ENCODE measurements at places on chromosomes 7 and 10.

DNA sequence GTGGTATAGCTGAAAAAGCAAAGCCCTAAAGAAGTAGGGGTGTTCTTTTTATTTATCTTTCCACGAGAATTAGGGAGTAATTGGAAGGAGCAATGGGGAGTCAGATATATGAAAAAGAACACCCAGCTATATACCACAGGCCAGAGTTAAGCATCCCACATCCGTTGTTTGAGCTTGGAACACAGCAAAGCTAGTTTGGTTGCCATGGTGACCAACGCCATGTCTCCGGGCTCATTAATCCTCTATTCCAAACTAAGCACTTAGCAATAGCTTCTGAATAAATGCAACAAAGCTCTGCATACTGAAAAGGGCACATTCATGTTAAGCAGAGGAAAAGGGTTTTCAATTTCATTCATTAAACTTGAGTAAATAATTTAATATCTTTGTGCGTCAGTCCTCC lies 23.5 kb downstream of the ASB4 start:
- peak; percentile 60 for DNase-seq

DNA sequence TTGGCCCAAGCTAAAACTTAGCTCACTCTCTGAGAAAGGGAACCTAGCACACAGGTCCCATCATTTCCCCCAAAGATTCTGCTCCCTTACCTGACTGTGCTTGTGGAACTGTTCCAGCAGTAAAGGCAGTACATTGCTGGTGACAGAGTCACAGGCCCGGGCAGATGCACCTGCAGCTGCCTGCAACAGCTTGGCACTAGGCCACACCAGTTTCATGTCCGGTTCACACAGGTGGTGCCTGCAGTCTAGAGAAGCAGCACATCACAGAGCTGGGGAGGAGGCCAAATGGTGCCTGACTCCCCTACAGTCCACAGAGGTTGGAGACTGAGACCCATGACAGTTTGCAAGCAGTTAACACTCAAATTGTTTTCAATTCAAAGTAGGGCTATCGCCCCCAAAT lies 22.2 kb downstream of the ZDHHC16 start:
- DNase-seq, result no peak

- peak; percentile 84 for DNase-seq
Measured at GRCh38 chr10:13787015-13787421, 200.3 kb downstream of the PRPF18 start.

- no peak for DNase-seq
Measured at GRCh38 chr7:147079921-147080420, 963.4 kb downstream of the CNTNAP2 start.

- DNase-seq, result peak; percentile 64
Measured at GRCh38 chr10:24722676-24723385, 856 bp downstream of the ARHGAP21 start.

DNA sequence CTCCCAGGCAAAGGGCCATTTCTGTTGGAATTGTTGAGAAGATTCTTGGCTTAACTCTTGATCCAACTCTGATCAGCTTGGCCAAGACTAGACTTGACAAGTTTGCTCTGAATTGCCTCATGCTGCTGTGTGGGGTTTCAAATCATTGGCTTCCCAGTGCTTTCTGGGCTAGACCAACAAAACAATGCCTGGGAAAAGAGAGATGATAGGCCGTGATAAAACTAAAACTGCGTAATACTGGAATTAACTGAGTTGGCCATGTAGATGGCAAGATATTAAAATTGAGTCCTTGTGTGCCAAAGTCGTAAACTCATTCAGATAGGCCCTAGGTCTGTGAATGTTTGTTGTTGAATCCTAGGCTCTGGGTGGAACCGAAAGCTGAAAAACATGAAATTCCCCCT lies 222.6 kb downstream of the MGMT start:
- DNase-seq, result no peak

DNA sequence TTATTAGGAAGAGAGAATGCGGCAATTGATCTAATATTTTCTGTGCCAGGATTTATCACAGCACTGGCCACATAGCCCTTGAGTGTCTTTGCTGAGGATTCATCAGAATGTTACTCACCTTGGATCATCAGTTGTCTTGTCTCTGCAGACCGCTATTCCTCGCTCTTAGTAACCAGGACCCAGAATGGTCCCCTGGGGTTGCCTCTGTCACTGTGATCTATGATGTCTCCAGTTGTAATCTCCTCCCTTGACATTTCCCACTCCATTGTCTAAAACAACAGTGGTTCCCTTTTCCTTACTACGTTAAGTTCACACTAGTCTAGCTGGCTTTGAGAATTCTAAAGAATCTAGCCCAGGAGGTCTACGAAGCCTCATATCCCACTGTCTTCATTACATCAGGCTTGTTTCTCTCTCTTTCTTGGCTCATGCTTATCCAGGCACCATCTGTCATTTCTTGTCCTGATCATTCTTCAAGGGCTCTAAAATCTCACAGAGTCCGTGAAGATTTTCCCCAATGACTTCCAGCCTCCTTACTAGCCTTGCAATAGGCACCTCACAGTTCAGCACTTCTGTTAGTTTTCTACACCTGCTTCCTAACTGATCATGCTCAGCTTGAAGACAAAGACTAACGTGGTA lies 125.8 kb downstream of the CUBN start:
- no peak for DNase-seq

GRCh38 chr10:5860066-5860465 lies 29.6 kb downstream of the ANKRD16 start:
- DNase-seq, result no peak

- no peak for DNase-seq
Measured at GRCh38 chr10:35300063-35300699, 36.1 kb upstream of the CCNY start.

DNA sequence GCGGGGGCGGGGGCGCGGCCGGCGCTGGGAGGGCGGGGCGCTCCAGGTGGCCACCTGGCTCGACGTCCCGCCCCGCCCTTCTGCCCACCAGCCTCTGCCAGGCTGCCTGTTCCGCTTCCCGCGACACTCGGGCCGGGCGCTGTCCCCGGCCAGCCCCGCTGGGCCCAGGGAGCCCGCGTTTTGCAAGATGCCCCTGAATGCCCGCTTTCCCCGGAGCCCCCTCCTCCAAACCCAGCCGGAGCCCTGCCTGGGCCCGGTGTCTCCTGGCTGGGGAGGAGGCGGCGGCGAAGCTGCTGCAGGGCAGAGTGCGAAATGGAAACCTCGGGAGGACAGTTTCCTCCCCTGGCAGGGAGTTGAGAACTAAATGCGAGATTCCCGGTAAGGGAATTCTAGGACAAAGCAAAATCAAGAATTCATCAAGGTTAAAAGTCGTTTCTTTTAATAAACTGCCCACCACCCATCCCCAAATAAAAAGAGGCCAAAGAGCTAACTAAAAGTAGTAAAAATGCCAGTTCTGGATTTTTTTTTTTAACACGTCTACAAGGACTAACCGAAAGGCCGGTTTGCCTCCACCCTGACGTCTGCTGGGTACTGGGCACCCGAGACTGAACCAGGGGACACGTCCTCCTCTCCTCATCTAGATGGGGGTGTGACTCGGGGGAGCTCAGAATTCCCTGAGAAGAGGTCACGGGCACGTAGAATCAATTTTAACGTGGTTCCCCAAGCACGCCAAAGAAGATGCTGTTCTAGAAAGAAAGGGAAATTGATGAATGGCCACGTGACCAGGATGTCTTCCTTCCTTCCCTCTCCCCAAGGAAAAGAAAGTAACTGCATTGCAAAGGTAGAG lies 200.4 kb upstream of the NFE2L3 start:
- DNase-seq, result no peak

- no peak for DNase-seq
Measured at GRCh38 chr7:54663186-54663585, 95.8 kb downstream of the SEC61G start.

- DNase-seq, result no peak
Measured at GRCh38 chr7:138245682-138246081, 169.4 kb downstream of the AKR1D1 start.

DNA sequence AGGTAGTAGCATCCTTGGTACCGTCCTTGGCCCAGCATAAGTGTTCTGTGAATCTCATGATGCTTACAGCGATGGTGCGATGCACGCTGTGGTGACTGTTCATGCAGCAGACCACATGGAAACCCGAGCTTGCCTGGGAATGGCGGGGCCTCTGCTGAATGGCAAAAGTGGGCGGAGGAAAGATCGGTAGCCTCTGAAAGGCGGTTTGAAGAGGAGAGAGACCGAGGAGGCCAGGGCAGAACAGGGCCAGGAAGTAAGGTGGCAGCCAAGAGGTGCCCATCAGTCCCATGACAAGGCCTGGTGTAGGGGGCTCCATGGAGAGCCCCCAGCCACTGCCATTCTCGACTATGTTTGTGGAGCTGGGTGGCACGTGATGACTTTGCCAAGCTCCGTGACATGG lies 33.2 kb upstream of the CNPY1 start:
- DNase-seq, result no peak

- DNase-seq, result no peak
Measured at GRCh38 chr7:3440509-3440908, 139.5 kb downstream of the SDK1 start.

- no peak for DNase-seq
Measured at GRCh38 chr7:92360387-92360786, 86.9 kb upstream of the GATAD1 start.

DNA sequence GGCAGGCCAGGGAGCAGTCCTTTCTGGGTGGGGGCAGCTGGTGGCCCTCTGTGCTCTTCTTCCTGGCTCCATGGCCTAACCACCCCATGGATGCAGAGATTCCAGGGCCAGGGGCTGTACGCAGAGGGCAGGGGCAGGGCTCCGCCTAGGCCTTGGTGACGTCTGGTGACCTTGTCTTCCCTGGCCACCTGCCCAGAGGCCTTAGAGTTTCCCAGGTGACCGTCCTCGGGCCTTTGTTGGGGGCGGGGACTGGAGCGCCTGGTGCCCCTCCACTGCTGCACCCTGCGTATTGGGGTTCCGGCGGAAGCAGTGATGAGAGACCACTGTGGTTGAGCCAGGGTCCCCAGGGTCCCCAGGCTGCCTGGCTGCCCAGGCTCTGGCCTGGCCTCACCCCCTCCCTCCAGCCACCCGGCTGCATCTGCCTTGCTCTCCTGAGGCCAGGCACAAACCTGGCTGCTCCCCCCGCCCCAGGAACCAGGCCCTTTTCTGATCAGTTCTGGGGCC lies 10.3 kb downstream of the PWWP2B start:
- DNase-seq, result no peak

GRCh38 chr10:61836888-61837754 lies 64.4 kb upstream of the ARID5B start:
- DNase-seq, result no peak

DNA sequence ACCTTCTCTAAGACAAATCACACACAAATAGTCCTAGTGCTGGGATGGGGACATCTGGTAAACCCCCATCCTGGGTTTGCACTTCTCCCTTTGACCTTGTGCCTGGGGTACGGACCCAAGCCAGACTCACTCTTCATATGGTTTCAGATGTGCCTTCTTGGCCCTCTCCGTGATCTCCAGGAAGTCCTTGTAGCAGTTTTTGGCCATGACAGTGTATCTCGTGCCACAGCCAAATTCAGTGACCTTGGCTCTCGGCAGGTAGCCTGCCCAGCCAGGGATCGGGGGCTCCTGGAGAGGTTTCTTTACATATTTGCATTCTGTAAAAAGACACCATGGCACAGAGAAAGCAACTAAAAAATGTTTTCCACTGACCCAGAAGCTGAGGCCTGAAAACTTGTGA lies 43.9 kb downstream of the PNLIPRP2 start:
- no peak for DNase-seq

- DNase-seq, result peak; percentile 43
Measured at GRCh38 chr7:100483722-100484672, at the start of gene NYAP1. Gene NYAP1 (plus strand): TSS chr7:100483927. CDS start chr7:100485312, 1,385 bp downstream.

GRCh38 chr10:57338823-57339558 lies 928.7 kb downstream of the IPMK start:
- DNase-seq, result peak; percentile 30

DNA sequence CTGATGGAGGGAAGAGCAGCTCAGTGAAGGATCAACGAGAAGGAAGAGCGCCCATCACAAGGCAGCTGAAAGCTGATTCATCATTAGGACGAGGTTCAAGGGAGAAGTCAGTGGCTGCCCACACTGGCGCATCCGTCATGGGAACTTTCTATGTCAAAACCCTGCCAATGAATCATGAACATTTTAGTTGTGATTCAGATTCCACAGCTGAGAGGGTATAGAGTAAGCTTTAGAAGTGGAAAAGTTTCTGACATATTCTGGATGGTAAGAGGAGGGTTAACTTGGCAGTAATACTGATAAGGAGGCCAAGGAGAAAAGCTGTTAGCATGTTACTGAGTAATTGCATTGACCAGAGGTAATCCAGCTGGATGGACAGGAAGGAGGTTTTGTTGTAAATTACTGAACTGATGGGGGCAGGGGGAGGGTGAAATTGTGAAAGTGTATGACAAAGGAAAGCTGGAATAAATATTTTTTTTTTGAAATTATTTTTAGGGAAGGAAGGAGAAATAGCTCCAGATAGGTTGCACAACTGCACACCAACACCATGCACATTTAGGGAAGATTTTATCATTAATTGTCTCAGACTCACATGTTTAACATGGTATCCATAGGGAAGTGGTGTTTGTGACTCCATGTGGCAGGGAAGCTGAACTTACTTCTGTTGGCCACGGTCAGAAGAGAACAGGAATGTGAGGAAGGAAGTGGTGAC lies 78.3 kb upstream of the NRP1 start:
- DNase-seq, result no peak

DNA sequence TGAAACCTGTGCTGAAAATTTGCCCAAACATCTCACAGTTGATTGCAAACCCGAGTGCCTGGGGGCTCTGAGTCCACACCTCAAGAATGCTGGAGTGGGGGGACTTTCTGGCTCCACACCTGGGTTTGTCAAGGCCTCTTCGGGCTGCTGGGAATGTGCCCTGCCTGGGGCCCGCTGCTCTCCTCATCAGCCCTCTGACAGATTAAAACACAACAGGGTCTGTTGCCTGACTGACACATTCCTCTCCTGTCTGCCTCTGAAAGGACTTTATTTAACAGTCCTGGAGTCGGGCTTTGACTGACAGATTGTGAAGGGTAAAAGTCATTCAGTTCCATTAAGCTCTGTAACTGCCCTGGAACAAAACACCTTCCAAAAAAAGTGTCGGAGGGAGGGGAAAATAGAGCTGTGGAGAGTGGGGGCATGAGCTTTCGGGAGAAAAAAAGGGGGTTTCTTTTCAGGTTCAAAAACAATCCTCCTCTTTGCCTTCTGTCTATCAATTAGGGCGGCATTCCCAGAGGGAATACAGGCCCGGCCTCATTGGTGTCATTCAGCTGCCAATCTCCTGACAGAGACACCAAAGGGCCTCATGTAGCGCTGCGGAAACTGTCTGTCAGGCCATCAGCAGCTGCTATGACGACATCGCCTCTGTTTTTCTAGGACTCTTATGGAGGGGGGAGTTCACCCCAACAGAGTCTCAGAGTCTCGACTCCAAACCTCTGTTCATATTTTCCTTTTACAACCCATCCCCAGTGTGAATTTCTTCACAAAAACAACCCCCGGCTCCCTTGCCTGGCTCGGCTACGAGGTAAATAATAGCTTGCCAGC lies 398.8 kb upstream of the NFE2L3 start:
- no peak for DNase-seq

All from activated CD4-positive, alpha-beta T cell treated with anti-CD3 and anti-CD28 coated beads, Interleukin-2, amount 10 ng/mL, durations not matched to agents 7 days and 5 days (primary cell).